ENCODE measurements at places on chromosomes 4 and X.
A peak's percentile ranks its signal among the peaks of the same experiment; 100 is the strongest.

DNA sequence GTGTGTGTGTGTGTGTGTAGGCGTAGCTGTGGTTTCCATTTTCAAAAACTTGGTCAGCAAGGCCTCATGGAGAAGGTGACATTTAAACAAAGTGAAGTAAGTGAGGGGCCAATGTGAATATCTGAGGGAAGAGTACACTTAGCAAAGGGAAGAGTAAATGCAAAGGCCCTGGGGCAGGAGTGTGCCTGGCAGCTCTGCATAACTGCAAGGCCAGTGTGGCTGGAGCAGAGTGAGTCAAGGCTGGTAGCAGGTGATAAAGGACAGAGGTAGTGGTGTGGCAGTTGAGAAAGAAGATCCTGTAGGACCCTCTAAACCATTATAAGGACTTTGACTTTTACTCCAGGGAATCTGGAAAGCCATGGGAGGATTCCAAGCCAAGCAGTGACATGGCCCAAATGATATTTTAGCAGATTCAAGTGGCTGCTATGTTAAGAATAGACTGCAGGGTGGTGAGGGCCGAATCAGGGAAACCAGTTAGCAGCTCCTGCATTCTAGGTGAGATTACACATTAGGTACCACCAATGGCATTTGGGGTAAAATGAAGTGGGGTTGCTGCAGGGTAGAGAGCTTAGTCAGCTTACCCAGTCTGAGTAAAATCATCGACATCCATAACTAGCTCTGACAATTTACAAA lies 5.9 kb upstream of the TBC1D1 start:
- no peak for DNase-seq

- no peak for DNase-seq
Observed at GRCh38 chrX:20500171-20500865, 233.6 kb upstream of the RPS6KA3 start.

DNA sequence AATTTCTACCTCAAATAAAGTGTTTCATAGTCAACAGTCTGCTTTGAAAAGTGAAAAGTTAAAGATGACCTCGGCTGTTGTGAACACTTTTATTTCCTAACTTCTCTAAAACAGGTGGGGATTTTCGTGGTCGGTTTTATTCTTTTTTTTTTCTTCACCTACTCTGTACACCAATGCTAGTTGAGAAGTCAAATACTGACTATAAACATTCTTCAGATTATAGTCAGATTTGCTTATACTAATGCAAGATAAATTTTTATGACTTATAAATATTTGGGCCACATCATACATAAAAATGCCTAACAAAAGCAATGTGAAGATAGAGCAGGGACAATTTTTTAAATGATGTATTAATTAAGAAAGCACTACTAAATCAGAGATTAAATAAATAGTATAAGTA lies 98.1 kb upstream of the GPR34 start:
- DNase-seq, result no peak

GRCh38 chr4:151012820-151013219 lies 2.3 kb downstream of the LRBA start:
- DNase-seq, result no peak

- DNase-seq, result peak; percentile 65
Observed at GRCh38 chr4:116358633-116359222, 726.6 kb downstream of the TRAM1L1 start.

- DNase-seq, result no peak
Observed at GRCh38 chrX:44291468-44292092, 51.9 kb downstream of the EFHC2 start.

DNA sequence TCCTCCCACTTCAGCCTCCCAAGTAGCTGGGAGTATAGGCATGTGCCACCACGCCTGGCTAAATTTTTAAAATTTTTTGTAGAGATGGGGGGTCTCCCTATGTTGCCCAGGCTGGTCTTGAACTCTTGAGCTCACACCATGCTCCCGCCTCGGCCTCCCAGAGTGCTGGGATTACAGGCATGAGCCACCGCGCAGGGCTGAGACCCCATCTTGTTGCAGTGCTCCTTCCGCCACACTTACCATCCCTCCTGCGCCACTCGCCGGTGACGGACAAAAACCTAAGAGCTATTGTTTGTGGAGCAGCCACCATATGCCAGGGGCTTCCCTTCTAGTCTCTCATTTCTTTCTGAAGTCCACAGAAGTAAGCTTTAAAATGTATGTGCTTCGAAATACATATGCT lies 34.5 kb downstream of the NSG1 start:
- DNase-seq, result no peak

GRCh38 chr4:67883458-67883857 lies 344 bp downstream of the TMPRSS11D start:
- DNase-seq, result no peak

DNA sequence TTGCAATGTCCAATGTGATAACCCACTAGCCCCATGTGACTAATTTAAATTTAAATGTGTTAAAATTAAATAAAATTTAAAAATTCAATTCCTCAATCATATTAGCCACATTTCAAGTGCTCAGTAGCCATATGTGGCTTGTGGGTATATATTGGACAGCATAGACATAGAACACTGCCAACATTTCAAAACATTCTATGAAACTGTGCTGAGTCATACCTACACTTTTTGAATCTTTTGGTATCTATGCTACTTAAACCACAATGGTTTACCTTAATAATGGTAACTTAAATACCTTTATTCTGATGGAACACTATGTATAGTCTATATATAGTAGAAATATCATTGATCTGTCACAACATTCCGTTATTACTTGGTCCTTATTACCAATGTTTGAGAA lies 223.4 kb upstream of the ATOH1 start:
- DNase-seq, result no peak

DNA sequence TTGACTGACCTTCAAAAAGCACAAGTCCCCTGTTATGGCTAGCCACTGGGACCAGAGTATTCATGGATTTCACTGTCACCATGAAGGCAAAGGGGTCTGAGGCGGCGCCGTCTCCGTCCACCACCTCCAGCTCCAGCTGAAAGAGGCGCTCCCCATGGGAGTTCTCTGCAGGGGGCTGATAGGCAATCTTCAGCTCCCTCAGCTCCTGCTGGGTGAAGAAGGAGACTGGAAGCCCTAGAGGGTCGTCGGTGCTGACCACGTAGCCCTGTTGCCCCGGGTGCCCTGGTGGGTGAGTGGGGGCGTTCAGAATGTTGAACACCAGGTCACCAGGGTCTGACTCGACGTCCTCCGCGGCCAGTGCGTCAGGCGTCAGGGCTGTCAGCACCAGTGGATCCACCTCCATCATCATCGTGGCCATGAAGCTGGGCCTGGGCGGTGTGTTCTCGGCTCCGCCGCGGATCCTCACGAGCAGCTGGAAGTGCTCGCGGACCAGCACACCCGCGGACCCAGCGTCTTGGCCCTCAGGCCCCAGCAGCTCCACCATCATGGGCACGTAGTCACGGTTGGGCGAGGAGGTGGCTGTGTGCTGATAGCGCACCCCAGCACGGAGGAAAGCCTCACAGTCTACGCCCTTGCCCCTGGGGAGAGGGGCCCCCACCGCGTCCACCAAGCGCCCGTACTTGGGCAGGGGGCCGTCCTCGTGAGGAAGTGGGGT lies 987 bp downstream of the FREM3 start:
- no peak for DNase-seq

- DNase-seq, result no peak
Observed at GRCh38 chr4:44161756-44162155, 286.9 kb downstream of the KCTD8 start.

GRCh38 chrX:2921193-2921592 lies 7.9 kb downstream of the ARSD start:
- no peak for DNase-seq

DNA sequence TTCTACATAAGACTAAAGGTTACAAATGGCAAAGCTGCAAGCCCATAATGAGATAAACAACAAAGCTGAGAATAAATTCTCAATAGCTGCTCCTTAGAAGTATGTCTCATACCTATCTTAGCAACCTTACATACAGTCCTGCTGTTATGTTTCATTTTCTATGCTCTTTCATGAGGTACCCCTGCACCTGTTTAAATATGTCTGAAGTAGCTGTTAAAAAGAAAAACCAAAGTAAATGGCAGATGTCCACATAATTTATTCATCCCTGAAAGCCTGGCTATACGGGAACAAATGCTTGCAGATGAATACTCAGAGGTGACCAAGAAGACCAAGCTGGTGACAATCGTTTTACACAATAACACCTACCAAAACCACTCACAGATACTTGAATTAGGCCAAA lies 22.5 kb downstream of the PPA2 start:
- DNase-seq, result no peak

GRCh38 chr4:6702761-6703160 lies 6.9 kb downstream of the MRFAP1L1 start:
- no peak for DNase-seq

DNA sequence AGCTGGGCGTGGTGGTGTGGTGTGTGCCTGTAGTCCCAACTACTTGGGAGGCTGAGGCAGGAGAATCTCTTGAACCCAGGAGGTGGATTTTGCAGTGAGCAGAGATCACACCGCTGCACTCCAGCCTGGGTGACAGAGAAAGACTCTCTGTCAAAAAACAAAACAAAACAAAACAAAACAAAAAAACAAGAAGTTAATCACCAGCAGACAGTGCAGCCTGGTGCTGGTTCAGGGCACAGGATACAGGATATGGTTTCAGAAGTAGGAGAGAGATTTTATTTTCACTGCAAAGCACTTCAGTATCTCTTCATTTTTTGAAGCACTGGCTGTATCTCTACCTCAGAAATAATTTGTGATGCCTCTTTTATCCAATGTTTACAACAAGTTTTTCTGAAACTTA lies 1222.9 kb upstream of the PRKX start:
- DNase-seq, result no peak

DNA sequence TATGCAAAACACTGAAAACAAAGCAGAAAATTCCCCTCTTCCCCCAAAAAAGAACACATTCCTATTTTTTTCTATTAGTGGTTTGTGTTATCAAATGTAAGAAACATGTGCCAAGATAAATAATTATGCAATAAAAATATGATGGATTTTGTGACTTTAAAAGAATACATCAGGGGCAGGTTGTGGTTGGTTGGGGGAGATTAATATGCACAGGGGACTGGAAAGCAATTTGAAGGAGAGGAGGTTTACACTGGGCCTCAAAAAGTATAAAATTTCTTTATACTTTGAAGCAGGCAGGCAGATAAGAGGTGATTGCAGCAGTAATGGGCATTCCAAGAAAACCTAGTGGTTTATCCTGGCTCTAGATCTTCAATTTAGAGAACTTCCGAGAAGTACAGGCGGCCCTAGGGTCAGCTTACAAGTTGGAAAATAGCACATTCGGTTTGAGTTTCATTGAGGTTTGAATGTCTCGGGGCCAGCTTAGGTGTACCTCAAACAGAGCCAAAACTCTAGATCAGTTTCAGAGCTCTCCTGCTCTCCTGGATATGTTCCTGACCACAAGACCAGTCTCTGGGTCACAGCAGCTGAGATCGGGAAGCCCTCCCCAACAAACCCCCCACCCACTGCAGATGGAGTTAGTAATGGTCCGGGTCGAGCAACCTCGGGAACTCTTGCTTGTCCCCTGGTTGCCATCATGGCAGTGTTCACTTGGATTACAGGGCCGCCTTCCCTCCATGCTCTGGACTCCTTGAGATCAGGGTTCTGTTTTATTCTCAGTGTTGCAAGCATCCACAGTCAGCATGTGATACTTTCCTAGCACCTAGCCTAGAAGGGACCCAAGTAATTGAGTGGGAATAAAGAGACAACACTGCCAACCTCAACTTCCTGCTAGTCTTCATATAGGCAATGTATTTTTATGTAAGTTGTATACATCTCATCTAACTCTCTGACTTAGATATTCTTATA lies 112.1 kb upstream of the DDIT4L start:
- DNase-seq, result no peak

DNA sequence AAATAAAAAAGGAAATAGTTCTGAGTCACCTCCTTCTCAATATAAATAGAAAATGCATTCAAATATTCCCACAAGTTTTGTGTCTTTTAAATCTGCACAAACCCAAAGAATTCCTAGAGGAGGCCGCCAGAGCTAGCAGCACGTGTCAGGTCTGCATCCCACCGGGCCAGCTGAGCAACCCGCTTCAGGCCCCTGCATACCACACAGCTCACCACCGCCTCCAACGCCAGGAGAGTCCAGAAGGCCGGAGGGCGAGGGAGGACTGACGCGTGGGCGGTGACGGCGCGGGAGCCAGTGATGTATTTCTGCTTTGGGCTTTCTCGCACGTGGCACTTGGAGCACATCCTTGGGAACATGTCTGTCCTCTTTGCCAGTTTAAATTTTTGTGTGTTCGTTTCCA lies 61.9 kb upstream of the CLDN34 start:
- DNase-seq, result peak; percentile 37

DNA sequence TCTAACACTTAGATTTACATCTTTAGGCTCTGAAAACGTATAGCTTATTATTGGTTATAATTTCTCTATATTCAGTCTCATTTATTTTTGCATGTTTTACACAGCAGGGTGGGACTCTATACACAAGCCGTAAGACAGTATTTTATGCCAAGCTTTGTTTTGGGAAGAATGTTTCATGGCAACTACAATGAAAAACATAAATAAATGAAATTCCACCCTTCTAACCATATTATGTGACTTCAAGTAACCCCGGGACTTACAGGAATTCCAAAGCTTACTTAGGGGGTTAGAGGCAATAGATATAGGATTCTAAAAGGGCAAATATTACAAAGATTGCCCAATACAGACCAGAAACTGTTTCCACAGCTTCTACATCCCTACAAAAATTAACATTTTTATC lies 370.9 kb downstream of the PRR32 start:
- DNase-seq, result no peak

GRCh38 chr4:16256343-16256742 lies 30.1 kb upstream of the TAPT1 start:
- DNase-seq, result no peak

GRCh38 chr4:181756451-181757095 lies 486.6 kb upstream of the TENM3 start:
- DNase-seq, result peak; percentile 66

GRCh38 chr4:73028621-73029020 lies 40.9 kb downstream of the COX18 start:
- DNase-seq, result no peak

DNA sequence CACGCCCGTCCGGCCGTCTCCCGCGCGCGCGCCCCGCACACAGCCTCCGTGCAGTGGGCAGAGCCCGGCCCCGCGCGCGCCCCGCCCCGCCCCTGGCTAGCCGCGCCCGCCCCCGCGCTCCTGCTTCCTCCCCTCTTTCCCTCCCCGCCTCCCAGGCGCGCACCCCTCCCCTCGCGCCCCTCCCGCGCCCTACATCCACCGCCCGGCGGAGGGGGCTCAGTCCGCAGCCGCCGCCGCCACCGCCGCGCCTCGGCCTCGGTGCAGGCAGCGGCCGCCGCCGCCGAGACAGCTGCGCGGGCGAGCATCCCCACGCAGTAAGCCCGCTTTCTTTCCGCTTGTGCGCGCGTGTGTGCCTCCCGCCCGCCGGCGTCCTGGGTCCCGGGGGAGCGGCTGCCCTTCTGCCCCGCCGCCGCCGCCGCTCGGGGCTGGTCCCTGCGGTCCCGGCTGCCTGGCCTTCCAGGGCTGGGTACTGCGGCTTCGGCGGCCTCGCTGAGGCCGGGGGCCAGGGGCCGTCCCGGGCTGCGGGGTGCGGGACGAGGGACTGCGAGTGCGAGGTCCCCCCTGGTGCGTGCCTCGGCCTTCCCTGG lies at the start of gene FHL1:
FHL1 (plus strand) TSS at position 219 of the 587 bp plus-strand sequence.
- DNase-seq, result peak; percentile 51

DNA sequence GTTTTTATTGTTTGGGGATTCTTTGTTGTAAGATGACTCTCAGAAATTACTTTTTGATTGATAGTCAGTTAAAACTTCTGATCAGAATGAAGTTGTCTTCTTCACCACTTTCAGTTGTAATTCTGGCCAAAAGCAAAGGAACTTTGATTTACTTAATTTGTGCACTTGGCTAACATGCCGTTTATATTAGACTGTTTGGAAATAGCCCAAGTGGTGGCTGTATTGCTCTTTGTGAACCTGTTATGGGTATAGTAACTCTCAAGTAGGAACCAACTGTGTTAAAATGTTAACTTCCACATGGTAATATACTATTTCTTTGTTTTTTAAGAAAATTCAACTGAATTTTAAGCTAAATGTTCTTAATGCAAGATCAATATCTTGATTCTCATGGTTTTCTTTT lies 581.9 kb downstream of the GRID2 start:
- no peak for DNase-seq
